ENCODE measurements at places on chromosomes 11 and 22.
A peak's percentile ranks its signal among the peaks of the same experiment; 100 is the strongest.

- no peak for DNase-seq
Observed at GRCh38 chr11:79678780-79679452, 238.1 kb upstream of the TENM4 start.

- no peak for DNase-seq
Observed at GRCh38 chr22:29155966-29156365, 49.7 kb upstream of the EMID1 start.

DNA sequence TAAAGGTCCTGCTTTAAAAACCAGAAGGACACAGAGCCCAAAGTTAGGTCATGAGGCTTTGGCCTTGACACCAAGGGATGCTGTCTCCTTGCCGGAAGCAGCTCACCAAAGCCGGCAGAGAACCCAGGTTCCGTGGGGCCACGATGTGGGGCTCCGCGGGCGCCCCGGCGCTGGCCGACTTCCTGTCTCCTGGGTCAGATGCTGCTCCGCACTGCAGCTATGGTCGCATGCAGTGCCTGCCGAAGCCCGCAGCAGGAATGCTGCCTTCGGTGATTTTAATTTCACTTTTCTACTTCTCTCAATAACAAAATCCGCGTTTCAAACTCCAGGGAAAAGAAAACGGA lies 454 bp upstream of the OTUB1 start:
- no peak for DNase-seq

DNA sequence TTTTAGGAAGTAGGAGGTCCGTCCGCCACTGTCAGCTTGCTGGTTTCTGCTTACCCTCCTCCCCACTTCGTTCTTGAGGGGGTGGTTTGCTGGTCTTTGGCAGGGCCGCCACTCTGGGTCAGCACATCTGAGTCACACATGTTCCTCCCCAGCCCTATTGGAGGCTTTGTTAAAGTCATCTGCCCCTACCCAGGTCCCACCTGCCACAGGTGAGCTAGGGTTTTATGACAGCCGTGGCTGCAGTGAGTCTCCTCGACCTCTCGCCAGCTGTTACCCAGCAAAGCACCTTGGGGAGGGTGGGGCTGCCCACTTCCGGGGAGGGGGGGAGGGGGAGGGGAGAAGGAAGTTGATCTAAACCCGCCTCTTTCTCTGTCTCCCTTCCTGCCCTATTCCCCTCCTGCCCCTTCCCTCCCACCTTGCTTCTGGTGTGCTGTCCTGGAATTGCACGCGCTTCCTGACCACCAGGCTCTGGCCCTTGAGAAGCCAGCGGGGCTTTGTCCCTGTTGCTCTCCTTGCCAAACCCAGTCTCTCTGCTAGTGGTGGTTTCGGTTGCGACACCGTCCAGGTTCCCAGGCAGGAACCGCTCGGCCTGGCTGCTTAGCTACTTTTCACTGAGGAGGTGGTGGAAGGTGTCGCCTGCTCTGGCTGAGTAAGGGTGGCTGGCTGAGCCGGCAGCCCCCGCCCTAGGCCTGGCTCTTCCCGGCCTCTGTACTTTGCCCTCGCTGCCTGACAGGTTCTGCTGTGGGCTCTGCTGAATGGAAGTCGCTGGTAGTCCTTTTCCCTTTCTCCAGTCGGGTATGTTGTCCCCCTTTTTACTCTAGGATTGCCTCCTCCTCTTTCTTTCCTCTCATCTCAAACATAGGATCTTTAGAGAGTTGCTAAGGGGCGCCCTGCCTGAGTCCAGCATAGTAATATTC lies 28.5 kb downstream of the RCOR2 start:
- peak; percentile 47 for DNase-seq

DNA sequence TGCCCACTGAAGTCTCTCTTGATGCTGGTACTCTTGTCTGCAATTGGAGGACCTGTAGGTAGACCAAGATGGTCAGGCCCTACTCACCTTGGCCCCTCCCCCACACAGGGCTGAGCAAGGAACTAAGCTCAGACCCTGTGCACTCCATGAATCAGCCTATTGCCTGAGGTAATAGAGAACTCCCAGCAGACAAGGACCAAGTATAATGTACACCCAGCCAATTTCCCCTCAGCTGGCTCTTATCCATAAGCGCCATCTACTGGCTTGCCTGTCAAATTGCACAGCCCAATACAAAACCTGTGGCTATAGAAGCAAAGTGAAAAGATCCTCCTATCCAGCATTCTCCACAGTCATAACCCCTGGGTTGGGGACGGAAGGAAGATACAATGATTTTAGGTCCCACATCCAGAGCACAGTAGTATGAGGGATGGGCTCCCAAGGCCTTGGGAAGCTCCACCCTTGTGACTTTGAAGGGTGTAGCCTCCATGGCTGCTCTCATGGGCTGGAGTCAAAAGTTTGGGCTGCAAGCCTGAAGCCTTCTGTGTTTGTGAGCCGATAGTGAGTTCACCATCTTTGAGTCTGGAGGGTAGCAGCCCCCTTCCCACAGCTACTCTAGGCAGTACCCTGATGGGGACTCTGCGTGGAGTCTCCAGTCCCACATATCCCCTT lies 56.0 kb downstream of the GLYATL2 start:
- DNase-seq: peak; percentile 5

DNA sequence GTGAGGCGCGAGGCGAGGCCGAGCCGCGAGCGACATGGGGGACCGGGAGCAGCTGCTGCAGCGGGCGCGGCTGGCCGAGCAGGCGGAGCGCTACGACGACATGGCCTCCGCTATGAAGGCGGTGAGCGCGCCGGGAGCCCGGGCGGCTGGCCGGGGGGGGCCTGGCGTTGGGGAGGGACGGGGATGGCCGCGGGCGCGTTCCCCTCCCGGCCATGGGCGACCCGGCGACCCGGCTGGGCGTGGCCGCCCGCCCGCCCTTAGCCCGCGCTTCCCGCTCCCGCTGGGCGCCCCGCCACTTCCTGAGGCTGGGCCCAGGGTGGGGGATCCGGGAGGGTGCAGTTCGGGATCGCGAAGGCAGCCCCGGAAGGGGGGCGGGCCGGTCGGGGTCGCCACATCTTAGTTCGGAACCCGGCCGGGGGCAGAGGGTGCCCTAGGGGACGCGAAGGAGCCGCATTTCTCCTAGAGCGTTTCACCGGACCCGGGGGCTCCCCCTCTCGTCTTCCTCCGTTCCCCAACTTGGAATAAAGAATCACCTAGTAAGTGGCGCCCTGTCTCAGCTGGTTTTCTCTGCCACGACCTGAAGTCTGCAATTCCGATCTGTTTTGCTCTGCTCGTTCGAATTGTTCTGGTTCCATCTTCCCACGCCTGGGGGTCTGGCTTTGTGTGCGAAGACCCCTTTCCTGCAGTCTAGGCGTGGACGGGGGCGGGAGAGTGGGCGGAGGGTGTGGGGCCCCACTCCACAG lies 536 bp downstream of the YWHAH start:
- no peak for DNase-seq

DNA sequence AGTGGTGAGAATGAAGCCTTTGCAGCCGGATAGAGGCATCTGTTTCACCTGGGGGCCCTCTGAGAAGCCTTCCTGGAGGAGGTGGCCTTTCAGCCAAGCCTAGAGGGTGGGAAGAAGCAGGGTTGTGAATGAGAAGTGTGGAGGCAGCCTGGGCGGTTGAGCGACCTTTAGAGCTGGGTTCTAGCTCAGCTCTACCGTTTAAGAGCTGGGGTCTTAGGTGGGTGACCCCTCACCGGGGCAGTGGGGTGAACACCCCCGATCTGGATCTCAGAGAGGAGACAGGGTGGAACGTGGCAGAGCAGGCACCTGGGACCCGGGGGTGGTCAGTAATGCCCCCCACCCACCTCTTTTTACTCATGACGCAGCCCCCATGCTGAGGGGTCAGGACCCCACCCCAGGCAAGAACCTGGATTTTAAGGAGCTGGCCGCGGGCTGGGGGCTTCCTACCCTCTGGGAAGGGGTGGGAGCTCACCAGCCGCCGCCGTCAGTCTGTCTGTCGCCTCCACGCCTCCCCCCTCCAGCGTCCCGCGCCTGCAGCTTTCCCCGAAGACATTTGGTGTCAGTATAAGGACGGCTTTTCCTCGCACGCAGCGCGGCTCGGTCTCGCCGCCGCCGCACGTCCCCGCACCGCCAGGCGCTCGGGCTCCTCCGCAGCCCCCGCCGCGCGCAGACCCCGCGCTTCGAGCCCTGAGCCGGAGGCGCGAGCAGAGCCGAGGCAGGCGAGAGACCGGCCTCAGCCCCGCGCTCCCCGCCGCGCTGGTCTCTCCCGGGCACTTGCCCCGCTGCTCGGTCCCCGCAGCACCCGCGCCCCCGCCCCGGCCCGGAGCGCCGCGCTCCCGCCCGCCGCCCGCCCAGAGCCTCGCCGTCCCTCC lies 13.3 kb upstream of the CACNA1I start:
- no peak for DNase-seq

DNA sequence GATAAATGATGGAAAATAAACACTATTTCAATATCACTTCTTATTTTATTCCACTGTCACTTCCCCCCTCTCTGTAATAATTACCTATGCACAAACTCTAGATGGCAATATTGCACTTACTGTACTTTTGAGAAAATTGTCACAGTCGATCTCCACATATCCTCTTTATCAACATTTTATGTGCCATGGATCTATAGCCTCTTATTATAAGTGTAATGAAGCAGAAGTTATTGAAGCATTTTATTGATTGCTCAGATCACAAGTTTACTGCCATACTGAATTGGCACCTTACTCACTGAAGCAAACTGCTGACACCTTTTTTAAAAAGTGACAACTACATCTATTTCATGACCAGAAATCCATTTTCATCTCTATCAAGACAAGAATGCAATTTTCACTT lies 133.4 kb downstream of the DCDC1 start:
- DNase-seq: no peak

DNA sequence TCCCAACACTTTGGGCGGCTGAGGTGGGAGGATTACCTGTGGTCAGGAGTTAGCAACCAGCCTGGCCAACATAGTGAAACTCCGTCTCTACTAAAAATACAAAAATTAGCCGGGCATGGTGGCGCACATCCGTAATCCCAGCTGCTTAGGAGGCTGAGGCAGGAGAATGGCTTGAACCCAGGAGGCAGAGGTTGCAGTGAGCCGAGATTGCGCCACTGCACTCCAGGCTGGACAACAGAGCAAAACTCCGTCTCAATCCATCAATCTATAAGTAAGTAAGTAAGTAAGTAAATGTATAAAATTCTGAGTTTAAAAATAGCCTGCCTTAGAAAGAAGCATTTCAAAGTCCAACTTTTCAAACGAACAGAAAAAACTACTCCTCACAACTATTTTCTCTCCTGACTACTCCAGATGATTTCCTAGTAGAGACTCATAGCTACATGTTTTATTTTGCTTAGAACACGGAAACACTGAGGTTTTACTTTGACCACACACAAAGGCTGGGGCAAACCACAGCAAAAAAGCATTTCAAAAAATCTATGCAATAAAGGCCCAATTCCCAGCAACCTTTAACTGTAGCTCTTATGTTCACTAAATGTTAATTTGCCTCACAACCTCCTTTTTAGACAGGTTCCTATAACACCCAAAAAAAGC lies 16.3 kb downstream of the SPTY2D1 start:
- no peak for DNase-seq

DNA sequence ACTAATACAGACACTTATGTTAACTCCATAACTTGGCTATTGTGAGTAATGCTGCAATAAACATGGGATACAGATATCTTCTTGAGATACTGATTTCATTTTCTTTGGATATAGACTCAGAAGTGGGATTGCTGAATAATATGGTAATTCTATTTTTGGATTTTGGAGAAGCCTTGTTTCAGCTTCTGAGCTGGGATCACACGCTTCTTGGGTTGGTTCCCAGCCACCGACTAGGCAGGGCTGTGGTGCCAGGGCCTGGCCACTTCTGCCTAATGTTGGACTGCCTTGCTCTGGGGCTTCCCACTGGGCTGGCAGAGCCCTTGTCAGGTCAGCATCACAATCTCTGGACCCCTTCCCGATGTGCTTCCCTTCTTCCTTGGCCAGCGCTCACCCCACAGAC lies 14.0 kb upstream of the MCHR1 start:
- no peak for DNase-seq

- DNase-seq: no peak
Observed at GRCh38 chr22:42283278-42284201, 13.1 kb upstream of the TCF20 start.

GRCh38 chr11:121553806-121554205 lies 101.0 kb upstream of the SORL1-AS1 start:
- DNase-seq: no peak

GRCh38 chr11:20634044-20634443 lies 34.6 kb downstream of the SLC6A5 start:
- no peak for DNase-seq

- DNase-seq: no peak
Observed at GRCh38 chr11:110093407-110094297, 460 bp downstream of the ZC3H12C start.

DNA sequence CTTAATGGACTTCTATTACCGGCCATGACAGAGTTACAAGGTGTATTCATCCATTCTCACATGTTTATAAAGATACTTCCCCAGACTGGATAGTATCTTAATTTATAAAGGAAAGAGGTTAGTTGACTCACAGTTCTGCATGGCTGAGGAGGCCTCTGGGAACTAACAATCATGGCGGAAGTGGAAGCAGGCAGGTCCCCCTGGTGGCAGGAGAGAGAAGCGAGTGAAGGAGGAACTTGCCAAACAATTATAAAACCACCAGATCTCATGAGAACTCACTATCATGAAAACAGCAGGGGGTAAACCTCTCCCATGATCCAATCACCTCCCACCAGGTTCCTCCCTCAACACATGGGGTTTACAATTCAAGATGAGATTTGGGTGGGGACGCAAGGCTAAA lies 170.0 kb upstream of the PDGFD start:
- DNase-seq: no peak

GRCh38 chr11:127531167-127531566 lies 530.6 kb upstream of the KIRREL3 start:
- no peak for DNase-seq

DNA sequence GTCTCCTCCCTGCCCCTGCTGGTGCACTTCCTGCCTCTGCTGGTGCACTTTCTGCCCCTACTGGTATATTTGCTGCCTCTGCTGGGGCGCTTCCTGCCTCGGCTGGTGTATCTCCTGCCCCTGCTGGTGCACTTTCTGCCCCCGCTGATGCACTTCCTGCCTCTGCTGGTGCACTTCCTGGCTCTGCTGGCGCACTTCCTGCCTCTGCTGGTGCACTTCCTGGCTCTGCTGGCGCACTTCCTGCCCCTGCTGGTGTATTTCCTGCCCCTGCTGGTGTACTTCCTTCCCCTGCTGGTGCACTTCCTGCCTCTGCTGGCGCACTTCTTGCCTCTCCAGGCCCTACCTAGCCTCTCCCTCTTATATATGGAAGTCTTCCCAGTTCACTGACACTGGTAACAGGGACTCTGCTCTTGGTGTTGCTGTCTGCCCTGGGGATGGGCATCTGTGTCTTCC lies 10.1 kb downstream of the MTFP1 start:
- no peak for DNase-seq

DNA sequence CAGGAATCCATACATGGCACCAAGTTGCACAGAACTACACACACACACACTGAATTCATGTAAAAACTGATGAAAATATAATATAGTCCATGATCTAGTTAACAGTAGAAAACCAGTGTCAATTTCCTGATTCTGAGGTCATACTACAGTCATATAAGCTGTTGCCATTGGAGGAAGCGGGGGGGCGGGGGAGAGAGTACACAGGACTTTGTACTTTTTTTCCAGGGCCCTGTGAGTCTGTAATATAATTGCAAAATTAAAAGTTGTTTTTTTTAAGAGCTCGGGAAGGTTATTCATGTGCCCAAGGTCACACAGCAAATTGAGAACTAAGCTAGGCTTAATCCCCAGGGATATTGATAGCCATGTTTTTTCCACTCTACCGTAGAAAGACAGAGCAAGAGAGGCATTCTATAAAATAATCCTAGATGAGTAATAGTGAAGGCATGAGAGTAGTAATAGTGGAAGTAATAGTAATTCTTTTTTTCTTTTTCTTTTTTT lies 312.3 kb downstream of the MN1 start:
- peak; percentile 62 for DNase-seq

Measured in skeletal muscle cell (primary cell).